ENCODE measurements at places on chromosomes 5 and 9.

DNA sequence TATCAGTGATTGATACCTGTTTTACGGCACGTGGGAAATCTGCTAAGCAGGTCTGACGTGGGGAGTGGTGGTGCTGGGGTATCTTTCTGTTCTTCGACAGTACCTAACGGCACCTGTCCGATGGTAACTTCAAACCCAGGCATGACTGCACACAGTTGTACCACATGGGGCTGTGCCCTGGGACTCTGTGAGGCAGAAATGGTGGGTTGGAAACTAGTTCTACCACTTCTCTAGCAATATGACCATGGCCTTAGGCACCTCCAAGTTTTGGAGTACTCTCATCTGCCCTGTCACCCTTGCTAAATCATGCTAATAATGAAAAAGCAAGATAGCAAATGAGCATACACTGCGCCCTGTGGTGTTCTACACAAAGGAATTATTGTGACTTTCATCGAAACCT lies 30.9 kb downstream of the EPB41L4B start:
- no peak for DNase-seq

GRCh38 chr5:122182491-122182921 lies 53.2 kb downstream of the ZNF474 start:
- DNase-seq: no peak

DNA sequence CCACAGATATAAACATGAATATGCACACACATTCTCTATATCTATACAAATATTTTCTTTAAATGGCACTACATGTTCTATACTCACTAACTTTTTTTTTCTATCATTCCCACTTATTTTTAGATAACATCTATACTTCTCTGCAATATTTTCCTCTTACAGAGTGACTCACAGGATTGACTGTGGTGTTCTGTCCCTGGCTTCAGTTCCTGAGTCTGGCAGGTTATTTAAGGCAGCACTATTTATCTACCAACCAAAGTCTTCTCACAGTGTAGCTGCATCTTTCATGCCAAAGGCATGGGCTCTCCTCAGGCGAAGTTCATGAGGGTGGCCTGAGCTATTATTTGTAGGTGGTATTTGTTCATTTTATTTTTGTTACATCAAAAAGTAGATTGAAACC lies 409.0 kb downstream of the PRR16 start:
- no peak for DNase-seq

DNA sequence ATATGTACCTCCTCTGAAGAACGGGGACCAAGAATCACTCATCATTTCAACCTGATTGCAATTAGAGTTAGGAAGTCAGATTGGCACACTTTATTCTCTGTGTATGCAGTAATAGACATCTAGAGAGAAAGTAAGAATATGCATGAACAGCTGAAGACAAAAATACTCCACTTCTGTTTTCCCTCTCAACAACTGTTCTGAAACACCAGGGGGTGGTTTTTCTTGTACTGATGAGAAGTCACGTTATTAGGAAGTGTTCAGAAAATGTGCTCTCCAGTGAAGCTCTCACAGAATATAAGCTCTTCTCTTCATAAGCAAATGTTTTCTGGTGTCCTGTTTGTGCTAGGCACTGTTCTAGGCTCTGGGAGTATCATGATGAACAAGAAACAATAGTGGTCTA lies 531.7 kb upstream of the C9orf72 start:
- no peak for DNase-seq

- DNase-seq: no peak
Measured at GRCh38 chr5:176772271-176773210, 37.8 kb upstream of the UNC5A start.

- no peak for DNase-seq
Measured at GRCh38 chr5:376799-377325, 55.3 kb downstream of the AHRR start.

DNA sequence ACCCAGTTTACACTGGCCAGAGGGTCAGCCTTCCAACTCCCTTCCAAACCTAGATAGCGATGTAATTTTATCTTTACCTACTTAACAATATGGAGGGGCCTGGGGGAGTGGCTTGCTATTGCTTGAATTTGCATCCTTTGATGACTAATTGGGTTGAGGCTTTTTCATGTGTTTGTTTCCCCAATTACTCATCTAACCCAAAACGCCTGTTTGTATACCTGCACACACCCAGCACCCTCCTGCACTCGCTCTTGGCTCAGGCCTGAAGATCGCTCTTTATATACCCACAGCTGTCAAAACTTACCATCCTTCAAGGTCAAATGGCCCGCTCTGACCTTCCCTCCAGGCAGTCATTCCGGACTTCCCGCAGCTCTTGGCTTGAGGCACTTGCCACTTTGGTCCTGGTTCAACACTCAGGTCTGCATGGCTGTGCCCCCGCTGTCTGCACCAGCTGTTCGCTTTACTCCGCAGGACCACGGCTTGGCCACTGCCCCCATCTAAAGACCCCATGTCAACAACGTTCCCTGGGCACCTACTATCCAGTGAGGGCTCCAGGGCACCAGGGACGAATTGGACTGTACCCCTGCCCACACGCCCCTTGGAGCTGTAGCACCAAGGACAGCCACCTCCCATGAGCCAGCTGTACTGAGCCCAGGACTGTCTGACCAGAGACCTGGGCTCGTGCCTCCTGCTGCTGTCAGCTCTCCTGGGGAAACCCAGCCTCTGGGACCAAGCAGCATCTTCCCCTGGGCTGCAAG lies 76.1 kb upstream of the ADAMTS2 start:
- DNase-seq: no peak

- no peak for DNase-seq
Measured at GRCh38 chr9:121892706-121893105, 200.4 kb downstream of the TTLL11 start.

DNA sequence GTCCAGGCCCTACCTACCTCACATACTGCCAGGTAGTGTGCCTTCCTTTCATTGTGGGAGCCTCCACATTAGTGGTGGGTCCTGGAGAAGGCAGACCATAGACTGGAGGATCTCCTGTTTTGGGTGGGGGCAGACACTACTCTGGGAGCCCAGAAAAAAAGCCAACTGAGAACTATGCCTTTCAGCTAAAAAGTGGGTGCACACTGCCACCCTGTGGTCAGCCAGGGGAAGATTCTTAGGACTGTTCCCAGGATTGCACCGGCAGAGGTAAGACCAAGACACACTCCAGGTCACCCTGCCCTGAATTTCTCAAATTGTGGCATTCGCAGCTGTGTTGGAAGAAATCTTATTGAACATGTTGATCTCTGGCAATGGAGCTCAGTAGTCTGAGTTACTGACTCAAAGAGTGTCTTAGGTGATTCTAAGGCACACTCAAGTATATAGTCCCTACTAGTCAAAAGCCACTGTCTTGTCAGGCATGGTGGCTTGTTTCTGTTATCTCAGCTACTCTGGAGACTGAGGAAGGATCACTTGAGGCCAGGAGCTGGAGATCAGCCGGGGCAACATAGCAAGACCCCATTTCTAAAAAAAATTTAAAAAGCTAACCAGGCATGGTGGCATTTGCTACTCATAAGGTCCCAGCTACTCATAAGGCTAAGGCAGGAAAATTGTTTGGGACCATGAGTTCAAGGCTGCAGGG lies 3.6 kb downstream of the SIGMAR1 start:
- DNase-seq: peak; percentile 61

DNA sequence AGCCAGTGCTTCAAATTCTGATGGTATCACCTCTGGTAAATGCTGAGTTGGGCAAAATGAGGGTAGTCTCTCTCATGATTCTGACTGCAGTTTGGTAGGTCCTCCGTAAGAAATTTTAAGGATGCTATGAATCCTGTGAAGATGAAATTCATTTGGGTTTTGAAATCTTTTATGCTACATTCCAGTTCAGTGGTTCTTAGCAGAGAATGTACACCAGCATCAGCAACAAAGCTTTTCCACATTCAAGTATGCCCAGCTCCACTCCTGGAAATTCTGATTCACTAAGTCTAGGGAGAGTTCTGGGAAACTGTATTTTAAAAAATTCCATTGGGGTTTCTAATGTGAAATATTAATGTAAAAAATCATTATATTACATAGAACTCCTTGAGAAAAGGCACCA lies 33.6 kb upstream of the ACOT12 start:
- DNase-seq: no peak

GRCh38 chr5:20572614-20573013 lies 584.6 kb upstream of the CDH18 start:
- no peak for DNase-seq

DNA sequence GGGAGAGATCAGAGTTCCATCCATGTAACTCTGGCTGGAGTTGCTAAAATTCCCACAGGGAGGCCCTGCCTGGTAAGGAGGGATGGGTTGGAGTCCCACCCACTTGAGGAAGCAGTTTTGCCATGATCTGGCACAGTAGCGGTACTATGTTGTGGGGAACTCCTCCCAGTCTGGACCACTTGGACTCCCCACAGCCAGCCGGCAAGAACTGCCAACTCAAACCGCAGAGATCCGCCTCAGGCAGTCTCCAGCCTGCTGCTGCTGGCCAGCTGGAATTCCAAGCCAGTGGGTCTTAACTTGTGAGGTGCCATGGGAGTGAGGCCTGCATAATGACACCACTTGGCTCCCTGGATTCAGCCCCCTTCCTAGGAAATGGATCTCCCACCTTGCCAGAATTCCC lies 151.9 kb downstream of the NDUFS4 start:
- no peak for DNase-seq

DNA sequence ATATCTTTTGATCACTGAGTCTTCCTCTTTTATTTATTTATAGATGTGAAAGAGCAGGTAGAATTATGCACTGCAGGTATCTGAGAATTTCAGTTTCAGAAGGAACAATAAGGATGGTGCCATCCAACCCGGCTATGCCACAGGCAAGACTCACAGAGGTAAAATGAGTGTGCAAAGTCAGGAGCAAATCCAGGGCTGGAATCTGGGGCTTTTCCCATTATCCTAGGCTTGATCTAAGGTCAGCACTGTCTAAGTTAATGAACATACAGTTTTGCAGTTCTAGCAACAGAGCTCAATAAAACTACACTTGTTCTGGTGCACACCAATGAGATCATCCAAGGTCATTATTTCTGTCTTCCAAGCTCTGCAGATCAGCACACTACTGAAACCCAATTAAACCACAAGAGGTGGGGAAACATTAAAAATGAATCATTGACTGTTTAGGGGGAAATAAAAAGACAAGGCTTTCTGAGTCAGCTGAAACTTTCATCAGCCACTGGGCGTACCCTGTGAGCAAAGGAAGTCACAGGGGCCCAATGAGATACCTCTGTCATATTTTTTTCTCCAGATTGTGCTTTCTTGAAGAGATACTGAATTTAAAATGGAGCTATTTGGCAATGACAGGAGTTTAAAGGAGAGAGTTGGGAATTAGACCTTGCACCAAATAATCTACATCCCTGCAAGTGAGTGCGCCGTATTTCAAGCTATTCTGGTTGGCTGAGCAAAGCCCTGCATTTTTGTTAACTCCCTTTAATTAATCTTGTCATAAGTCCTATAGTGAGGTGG lies 662.2 kb upstream of the ZNF608 start:
- DNase-seq: no peak

DNA sequence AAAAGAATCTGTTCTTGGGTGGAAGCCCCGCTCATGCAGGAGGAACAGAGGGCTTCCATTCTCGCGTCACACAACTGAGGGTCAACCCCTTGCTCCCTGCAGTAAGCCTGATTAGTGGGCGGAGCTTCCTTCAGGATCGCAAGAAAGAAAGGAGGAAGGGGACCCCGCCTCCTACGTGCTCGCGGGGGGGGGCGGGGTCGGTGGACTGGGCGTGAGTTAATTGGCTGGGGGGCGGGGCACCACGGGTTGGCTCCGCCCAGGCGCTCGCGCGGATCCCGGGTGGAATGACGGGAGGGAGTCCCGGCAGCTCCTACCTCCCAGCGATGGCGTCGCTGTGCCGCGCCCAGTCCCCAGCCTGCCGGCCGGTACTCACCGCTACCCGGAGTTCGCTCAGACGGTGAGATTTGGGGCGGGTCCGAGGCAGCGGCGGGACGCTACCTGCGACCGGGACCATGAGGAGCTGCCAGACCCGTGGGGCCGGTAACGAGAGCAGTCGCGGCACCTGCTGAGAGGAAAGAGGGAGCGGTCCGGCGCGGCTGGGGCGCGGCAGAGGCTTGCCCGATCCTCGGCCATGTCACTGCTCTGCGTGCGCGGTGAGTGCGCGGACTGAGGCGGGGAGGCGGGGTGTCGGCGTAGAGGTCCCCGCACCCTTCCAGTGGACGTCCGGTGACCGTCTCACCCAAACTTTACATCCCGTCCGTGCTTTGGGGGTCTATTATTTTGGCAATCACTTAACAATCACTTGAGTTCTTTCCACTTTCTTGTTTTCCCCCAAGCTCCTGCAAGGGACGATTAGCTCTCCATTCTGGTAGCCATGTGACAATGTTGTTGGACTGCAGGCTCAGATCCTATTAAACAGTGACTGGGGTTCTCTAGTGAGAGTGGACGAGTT lies at the start of gene UNC13B:
Gene UNC13B, plus strand, starts transcription at position 297 of the 892 bp plus-strand sequence. Its CDS starts 275 bp downstream, at position 572.
- DNase-seq: peak; percentile 77

DNA sequence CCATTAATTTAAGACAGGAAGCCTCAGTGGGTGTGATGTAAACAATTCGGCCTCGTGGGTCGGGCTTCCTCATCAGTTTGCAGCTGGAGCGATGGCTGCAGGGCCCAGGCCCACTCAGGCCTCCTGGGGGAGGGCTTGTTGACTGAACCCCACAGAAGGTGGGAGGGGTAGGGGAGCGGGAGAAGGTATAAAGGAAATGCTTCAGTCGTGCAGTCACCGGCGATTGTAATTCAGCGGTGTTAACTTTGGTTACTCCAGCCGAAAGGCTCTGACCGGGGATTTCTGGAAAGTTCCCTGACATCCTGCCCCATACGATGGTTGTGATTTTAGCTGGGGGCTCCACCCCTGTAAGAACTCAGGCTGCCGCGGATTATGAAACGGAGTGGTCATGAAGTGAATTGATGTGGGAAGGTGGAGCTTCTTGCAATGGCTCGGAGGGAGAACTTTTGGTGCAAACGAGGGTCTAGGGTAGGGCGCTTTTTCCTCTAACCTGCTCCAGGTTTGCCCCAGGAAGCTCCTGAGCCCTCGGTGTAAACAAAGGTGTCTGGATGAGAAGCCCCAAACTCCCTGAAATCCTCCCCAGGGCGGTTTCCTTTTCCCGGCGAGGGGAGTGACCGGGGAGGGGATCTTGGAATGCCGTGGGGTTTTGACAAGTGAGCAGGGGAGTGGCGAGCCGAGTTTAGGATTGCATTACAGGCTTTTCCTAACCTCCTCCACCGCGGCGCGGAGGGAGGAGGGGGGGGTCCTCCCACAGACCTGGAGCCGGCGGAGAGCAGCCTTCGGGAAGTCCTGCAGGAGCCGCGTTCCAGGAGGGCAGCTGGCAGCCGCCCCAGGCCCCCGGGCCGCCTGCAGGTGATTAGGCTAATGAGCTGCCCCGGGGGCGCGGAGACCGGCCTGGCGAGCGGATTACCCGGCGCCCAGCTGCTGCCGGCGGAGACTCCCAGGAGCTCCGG lies 215.5 kb downstream of the PDZD2 start:
- no peak for DNase-seq

DNA sequence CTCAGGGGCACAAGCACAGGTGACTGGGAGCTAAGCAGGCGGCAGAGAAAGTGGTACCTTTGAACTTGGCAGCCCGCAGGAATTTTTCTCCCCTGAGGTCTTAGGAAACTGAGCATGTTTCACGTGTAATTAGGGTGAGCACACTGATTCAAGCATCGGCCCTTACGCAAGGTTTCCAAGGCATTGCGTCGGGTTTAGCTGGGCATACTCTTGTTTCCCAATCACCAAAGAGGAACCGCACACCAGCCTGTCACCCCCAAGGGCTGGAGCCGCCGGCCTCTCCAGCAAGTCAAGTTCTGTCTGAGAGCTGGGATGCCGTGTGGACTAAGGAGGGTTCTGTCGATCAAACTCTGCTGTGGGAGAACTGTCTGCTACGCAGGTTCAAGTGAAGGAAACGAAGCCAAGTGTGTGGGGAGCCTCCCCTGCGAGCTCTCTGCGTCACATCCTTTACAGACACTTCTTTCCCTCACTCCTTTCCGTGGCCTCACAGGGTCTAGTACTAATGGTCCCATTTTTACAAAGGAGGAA lies 53.0 kb downstream of the ERGIC1 start:
- DNase-seq: no peak

All from stimulated activated CD4-positive, alpha-beta T cell treated with anti-CD3 and anti-CD28 coated beads, Interleukin-4, amount 100 ng/mL, for 48 hours (primary cell).